ENCODE measurements at places on chromosomes 7 and 10.

- no peak for DNase-seq
Measured at GRCh38 chr10:88408096-88408495, 175.0 kb downstream of the RNLS start.

DNA sequence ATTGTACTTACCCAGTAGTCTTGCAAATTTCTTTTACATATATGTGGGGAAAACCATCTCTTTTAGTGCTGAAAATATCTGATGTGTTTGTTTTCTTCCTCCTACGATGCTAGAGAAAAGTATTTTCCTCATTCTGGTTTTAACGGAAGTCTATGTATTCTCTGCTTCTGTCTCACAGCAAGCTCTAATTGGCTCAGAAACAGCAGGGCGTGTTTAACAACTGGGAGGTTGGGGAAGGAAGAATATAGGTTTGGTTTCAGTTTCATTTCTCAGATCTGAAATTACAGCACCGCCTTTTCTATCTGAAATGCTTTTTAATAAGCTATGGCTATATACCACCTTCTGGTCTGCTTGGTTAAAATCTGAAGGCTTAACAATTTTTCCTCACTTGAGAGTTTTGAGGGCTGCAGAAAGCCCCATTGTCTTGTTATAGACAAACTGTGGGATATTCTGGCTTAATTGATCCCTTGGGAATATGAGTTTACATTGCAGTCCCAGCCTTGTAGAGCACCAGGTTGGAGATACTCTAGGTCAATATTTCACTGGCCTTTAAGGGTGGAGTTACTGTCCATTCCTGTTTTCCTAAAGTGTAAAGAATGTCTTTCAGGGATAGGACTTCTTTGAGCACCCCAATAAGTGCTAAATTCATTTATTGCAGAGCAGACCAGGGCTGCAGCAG lies at the start of gene SAMD9:
Gene SAMD9, minus strand, starts transcription at position 128 of the 679 bp plus-strand sequence. CDS start 11,882 bp downstream, outside the sequence.
- DNase-seq = peak; percentile 85

DNA sequence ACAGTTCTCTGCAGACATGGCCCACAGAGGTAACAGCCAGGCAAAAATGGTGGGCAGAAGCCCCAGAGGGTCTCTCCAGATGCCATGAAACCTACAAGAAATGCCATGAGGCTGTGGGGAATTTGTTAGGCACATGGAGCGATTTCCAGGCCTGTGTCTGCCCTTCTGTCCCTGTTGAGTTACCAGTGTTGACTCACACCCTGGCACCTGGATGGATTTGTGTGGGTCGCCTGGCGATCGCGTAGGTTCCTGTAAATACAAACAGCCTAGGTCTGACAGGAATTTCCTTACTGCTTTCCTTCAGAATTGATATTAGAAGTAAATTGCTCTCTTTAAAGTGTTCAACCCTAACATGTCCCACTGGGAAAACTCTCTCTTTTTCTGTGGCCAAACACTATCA lies 164.9 kb upstream of the EEPD1 start:
- no peak for DNase-seq

GRCh38 chr7:113392841-113393540 lies 274.6 kb upstream of the SMIM30 start:
- DNase-seq = no peak

DNA sequence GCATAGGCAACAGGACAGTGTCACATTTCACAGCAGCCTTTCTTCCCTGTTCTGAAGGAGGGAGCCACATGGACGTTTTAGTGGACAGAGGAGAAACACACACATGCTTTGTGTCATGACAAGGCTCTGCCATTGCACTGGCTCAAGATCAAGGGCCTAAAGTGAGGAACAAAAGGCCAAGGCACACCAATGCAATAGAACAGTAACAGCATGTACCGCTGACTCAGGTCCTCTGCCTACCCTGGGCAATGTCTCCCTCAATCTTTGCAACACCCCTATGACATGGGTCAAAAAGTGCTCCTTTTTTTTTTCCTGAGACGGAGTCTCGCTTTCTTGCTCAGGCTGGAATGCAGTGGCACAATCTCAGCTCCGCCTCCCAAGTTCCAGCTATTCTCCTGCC lies 57.8 kb upstream of the SDK1 start:
- DNase-seq = no peak
